Posterior vena cava (tissue), 2 donors: ENCODE measurements at places on chromosomes 7 and 10.

GRCh38 chr10:6135039-6135438 lies 46.2 kb downstream of the RBM17 start:
- DNase-seq: no peak

- DNase-seq: no peak
These were observed 44.4 kb upstream of the SLIT1 start for GRCh38 chr10:97230146-97230545.

- DNase-seq: no peak
These were observed 41.6 kb upstream of the MET start for GRCh38 chr7:116630357-116630756.

- no peak for DNase-seq
These were observed 423.5 kb upstream of the IGFBP3 start for GRCh38 chr7:46344533-46344932.

GRCh38 chr10:102997998-102998397 lies 79.9 kb downstream of the CNNM2 start:
- DNase-seq: no peak

- DNase-seq: no peak
These were observed 283.4 kb downstream of the TFEC start for GRCh38 chr7:115747174-115747573.

DNA sequence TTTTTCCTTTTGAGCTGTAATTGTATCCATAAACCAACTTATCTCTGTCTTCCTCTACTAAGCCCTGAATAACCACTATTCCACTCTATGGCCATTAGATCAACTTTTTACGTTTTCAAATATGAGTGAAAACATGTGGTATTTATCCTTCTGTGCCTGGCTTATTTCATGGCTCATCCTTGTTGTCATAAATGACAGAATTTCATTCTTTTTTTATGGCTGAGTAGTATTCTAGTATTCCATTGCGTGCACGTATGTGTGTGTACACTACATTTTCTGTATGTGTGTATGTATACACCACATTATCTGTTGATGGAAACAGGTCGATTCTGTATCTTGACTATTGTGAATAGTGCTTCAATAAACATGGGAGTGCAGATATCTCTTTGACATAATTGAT lies 11.1 kb downstream of the CDK1 start:
- DNase-seq: no peak

- no peak for DNase-seq
These were observed 45.5 kb downstream of the DPYSL4 start for GRCh38 chr10:132232023-132232951.

DNA sequence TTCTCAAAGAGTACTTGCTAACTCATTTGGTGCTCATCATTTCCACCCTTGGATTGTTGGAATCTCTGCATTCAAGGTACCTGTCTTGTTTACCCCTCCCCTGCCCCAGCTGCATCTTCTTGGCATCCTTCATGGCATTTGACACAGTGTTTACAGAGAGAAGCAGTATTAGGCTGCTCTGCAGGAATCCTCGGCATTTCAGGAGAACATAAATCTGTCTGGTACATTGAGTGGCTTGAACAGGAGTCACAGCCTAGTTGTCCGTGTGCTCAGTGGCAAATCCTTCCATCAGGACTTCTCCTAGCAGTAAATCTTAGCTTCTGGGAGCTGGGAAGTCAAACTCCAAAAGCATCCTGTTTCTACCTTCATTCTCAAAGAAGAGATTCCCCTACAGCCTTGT lies 136.8 kb upstream of the YAE1 start:
- DNase-seq: no peak

DNA sequence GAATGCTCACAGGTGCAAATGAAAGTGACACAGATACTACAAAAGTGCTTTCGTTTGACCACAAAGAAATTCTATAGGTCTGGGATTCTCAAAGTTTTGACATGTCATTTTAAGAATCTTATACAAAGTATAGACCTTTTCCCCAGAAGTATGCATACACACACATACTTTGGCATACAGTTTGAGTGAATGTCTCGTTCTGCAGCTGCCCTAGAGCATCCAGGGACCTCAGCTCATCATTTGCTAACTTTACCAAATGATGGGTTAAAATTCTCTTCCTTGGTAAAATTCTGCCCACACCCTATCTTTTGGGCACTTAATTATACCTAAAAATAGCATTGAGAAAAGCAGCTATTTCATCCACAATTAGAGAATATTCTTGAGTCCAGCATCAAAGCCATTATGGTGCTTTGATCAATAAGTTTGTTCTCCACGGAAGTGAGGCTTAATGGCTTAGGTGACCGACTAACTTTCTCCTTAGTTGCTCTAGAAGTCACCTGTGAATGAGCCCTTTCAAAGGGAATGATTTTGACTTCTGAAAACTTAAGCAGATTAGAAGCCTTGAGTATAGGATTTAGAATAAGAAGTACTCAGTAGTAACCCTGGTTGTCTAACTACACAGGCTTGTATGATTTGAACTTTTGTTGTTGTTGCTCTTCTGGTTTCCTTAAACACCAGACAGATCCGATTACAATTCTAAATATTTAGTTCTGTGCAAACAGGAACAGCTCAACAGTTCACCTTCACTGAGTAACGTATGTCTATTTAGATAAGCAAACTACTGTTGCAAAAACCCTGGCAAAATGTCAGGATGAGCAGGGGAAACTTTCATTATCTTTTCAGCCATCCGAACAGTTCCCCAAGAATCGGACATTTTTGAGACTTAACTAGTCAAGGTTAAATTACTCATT lies 70.6 kb downstream of the CNNM2 start:
- no peak for DNase-seq

- DNase-seq: no peak
These were observed 427.1 kb downstream of the GALNT17 start for GRCh38 chr7:71558806-71559613.

DNA sequence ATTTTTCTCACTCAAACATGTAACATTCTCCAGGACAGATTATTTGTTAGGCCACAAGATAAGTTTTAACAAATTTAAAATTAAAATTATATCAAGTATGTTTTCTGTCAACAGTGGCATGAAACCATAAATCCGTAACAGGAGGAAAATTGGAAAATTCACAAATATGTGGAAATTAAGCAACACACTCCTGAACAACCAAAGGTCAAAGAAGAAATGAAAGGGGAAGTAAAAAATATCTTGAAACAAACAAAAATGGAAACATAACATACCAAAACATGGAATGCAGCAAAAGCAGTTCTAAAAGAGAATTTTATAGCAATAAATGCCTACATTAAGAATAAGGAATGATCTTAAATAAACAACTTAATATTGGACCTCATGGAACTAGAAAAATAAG lies 147.3 kb downstream of the ZEB1 start:
- DNase-seq: no peak

DNA sequence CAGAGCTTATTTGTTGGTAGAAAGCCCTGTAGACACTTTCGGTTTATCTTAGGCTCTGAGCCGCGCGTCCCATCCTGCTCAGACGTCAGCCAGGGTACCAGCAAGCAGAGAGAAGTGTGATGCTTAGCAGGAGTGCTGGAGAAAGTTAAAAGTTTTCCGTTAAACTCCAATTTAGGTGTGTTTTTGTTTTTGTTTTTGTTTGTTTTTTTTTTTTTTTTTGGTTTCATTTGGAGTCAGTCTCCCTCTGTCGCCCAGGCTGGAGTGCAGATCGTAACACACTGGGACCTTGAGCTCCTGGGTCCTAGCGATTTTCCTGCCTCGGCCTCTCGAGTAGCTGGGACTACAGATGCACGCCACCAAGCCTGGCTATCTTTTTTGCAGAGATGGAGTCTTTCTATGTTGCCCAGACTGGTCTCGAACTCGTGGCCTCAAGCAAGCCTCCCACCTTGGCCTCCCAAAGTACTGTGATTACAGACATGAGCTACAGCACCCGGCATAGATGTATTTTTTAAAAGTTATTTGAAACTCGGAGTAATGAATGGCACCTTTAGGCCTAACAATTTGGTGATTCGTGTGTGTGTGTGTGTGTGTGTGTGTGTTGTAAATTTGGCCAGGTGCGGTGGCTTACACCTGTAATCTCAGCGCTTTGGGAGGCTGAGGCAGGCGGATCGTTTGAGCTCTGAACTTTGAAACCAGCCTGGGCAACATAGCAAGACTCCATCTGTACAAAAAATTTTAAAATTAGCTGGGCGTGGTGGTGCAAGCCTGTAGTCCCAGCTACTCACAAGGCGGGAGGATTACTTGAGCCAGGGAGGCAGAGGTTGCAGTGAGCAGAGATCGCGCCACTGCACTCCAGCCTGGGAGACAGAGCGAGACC lies 1.3 kb upstream of the HIP1 start:
- DNase-seq: no peak

GRCh38 chr10:118397391-118397790 lies 55.3 kb upstream of the FAM204A start:
- no peak for DNase-seq

DNA sequence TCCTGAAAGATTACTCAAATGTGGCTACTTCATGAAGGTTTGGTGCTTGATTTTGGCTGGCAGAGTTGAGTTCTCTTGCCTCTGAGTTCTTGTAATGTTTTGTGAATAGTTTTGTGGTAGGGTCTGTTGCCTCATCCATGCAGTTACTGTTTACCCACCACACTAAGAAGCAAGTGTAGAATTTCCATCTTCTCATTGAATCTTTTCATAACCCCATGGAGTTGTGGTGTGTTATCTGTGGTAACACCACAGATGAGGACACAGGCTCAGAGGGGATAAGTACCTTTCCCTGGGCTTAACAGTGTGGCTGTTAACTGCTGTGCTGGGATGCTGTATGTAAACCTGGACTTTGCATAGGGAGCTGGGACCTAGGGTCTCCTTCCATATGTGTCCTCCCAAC lies 186.3 kb downstream of the CAMK1D start:
- DNase-seq: no peak

GRCh38 chr7:55065511-55066229 lies 46.9 kb downstream of the EGFR start:
- DNase-seq: no peak

- no peak for DNase-seq
These were observed 1149.2 kb downstream of the GRM8 start for GRCh38 chr7:126103582-126103981.

- DNase-seq: no peak
These were observed 6.4 kb upstream of the TSPAN12 start for GRCh38 chr7:120864141-120864900.

DNA sequence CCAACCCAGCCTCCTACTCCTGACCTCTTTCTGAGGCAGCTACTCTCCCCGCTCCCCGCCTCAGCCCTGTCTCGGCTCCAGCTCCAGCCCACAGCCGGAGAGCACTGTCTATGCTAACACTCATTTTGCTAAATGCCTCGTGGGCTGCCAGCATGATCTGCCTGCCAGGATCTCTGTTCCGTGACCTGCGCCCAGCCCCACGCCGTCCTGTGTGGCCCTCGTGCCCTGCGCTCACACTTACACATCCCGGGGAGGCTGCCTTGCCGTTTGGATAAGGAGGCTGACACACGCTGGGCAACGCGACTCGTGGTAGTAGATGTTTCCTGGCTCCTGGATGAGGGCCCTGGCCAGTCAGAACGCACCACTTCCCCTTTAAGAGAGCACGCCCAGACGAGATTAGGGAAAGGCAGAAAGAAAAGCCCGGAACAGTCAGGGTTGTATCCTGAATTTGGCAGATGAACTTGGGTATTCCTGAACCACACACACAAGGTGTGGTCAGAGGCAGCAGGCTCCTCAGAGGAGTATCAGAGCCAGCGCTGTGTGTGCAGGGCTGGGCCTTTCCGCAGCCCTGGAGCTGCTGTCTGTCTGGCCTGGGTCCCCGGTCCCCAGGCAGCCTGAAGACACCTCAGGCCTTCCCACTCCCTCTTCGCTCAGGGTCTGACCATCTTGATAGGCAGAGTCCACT lies 97.7 kb upstream of the EFCAB10 start:
- DNase-seq: peak; percentile 94

DNA sequence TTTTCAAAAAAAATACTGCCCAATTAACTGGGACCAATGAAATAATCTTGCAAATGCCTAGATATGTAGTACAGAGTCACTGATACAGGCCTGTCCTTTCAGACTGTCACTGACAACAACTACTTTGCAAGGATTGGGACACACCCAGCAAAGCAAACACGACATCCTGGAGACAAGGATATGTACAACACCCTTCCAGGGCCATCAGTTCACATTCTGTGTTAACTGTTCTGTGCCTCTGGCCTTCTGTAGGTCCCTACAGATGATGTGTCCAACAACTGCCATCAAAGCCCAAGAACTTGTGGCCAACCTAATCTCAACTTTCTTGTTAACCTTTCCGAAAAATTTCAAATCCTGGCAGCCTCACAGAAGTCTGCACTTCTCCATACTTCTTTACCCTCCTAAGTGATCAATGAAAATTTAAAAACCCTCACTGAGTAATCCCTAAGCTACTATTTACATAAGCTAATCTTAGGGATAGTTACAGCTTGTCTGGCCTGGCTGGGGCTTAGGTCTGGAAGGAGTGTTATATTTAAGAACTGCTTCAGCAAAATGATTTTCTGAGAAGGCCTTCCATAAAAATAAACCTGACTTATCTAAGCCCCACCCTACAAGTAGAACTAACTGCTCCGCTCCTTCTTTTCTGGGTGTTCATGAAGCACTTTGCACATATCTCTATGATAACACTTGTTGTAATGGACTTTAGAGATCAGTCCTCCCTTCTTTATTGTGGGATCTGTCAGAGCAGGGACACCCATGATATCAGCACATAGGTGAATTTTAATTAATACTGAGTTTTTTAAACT lies 21.0 kb downstream of the COBL start:
- DNase-seq: no peak

- DNase-seq: no peak
These were observed 13.5 kb upstream of the VDAC2 start for GRCh38 chr10:75197066-75197465.

GRCh38 chr10:13529714-13529973 lies 830 bp upstream of the BEND7 start:
- DNase-seq: no peak

GRCh38 chr10:125084191-125084613 lies 76.2 kb downstream of the CTBP2 start:
- peak; percentile 88 for DNase-seq

DNA sequence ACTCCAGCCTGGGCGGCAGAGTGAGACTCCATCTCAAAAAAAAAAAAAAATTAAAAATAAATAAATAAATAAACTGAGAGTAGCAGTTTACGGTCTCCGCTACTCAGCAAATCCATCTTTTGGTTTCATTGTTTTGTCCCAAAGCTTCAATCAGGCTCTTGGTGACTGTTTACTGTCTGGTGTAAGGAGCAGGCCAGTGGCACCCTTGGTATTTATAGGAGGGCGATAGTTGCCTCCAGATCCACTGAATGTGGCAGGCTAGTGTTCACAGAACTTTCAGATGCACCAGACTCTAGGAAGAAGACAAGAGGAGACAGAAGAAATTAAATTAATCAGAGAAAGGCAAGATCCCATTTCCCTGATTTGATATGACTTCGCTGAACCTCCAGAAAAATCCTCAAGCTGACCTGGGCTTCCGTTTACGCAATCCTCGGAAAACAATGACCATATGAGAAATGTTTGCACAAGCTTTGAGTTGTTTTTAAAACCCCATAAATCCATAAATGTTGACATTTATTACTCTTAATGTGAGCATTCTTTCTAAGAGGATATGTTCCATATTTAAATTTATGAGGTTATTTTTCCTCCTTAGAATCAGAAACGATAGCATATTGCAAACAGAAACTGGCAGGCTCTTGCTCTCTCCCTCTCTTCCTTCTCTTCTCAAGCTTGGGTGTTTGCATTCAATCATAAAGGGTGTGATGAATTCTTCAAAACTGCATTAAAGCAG lies 7.1 kb upstream of the MUC3A start:
- no peak for DNase-seq

GRCh38 chr10:76544789-76545188 lies 1092.8 kb downstream of the KCNMA1 start:
- no peak for DNase-seq

- no peak for DNase-seq
These were observed 260.2 kb upstream of the TMEM72 start for GRCh38 chr10:44650691-44651661.
